Fibroblast of pulmonary artery (primary cell): ENCODE measurements at places on chromosomes 3 and 15.

DNA sequence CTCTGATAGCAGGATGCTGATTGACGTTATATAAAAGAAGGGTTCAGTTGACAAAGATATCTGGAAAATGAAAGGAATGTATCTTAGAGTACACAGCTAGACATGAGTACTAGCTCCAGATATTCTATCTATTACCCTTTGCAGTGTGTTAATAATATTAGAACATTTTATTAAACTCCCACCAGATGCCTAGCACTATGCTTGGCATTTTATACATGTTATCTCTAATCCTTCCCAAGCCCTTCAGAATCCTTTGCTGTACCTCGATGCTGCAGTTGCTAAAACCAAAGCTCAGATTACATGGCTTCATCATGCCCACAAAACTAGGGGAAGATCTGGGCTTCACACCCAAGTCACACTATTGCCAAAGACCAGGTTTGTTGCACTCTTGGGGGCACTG, 350.1 kb upstream of the AZI2 start:
- DNase-seq: no peak

- DNase-seq: no peak
Measured at GRCh38 chr3:134346744-134347143, 27.5 kb downstream of the AMOTL2 start.

GRCh38 chr3:161854232-161854771, 357.7 kb downstream of the OTOL1 start:
- peak; percentile 85 for DNase-seq

GRCh38 chr3:27544372-27544865, 60.2 kb upstream of the SLC4A7 start:
- DNase-seq: peak; percentile 90

DNA sequence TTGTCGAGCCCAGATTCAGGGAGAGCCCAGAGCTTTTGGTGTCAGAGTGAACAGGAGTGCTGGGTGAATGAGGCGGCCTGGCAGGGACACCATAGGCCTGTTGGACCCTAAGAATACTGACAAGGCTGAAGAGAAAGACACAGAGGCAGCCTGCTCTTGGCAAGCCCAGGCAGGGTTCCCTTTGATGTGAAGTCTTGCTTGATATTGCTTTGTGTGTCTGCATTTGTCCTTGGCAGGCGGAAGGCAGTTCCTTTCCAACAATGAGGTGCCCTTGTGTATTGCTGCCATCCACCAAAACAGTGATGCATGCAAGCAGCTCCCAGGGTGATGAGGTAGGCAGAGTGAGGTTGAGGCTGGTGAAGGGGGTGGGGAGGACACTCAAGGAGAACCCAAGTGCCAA, 152.7 kb upstream of the TSC22D2 start:
- DNase-seq: no peak

DNA sequence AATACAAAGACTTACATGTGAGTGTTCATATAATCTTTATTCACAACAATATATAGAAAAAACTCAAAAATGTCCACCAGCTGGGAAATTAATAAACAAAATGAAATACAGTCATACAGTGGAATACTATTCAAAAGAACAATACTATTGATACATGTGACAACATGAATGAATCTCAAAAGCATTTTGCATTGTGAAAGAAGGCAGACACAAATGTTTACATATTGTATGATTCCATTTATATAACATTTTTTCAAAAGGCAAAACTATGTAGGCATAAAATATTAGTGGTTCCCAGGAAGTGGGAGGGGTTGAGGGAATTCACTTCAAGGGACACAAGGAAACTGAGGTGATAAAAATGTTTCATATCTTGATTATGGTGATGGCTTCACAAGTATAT, 303.2 kb downstream of the CTNNB1 start:
- peak; percentile 36 for DNase-seq

- DNase-seq: peak; percentile 56
Measured at GRCh38 chr3:155241579-155241978, 51.9 kb downstream of the STRIT1 start.

- peak; percentile 80 for DNase-seq
Measured at GRCh38 chr15:78241017-78241416, 6.7 kb upstream of the ACSBG1 start.

GRCh38 chr3:43865887-43866528, 175.3 kb downstream of the ABHD5 start:
- no peak for DNase-seq
